ENCODE measurements at places on chromosomes 4 and X.
A peak's percentile ranks its signal among the peaks of the same experiment; 100 is the strongest.

GRCh38 chr4:171954650-171955049 is 141.4 kb downstream of the GALNTL6 start:
- DNase-seq = no peak

DNA sequence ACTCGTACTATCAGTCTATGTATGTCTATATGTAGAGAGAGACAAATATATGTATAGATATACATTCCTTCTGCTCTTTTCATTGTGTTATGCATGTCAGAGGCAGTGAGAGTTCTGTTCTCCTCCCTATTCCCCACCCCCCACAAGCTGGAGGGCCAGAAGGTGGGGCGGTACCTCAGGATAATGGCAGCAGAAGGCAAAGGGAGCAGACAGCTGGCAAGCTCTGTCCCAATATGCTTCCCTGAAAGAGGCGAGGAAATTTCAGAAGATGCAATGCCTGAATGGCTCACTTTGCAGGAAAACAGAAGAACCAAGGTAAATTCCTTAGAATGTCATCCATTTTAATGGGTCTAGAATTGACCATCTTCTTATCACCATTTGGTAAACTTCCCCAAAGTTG is 114.4 kb downstream of the NAA11 start:
- DNase-seq = no peak

DNA sequence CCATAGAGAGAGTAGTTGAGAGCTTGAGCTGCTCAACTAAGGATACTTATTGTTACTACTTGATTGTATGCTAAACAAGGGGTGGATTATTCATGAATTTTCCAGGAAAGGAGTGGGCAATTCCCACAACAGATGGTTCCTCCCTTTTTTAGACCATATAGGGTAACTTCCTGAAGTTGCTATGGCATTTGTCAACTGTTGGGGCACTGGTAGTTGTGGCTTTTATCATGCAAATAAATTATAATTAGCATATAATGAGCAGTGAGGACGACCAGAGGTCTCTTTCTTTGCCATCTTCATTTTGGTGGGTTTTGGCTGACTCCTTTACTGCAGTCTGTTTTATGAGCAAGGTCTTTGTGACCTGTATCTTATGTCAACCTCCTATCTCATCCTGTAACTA is 1403.5 kb upstream of the PABPC4L start:
- no peak for DNase-seq

GRCh38 chr4:102825261-102826091 is 1.9 kb downstream of the UBE2D3 start:
- no peak for DNase-seq

- DNase-seq = no peak
These were observed 172.2 kb downstream of the CCSER1 start for GRCh38 chr4:90299373-90299772.

DNA sequence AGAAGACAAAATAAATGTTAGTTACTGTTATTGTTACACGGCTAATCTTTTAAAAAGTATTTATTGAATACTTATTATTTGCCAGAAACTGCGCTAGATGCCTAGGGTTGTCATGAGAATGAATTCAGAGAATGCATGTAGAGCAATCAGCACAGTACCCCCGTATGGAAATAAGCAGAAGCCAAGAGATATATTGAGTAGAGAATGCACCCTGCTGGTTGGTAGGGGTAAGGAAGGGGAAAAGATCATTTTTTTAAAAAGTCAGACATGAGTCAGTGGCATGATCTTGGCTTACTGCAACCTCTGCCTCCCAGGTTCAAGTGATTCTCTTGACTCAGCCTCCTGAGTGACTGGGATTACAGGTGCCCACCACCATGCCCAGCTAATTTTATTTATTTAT is 13.1 kb upstream of the DRP2 start:
- DNase-seq = no peak

DNA sequence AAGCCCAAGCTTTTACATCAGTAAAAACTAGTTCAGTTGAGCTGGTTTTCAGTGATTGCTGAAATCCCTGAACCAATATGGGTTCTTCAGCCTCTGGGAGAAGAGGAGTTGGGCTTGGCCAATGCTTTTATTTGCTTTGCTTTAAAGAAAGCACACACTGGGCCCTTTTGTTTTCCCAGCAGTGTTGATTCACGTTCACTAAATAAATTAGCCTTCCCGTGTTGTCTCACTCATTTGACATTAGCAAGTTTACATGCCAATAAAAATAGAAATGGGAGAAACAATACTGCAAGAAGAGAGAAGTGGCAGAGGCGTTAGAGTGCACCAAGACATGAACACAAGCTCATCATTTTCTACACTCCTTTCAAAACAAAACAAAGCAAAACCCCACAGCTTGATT is 136.2 kb downstream of the SHROOM3 start:
- DNase-seq = no peak

- DNase-seq = no peak
These were observed 1.8 kb downstream of the AVPR2 start for GRCh38 chrX:153906126-153906917.

GRCh38 chr4:183471946-183472708 is 27.7 kb downstream of the CDKN2AIP start:
- peak; percentile 73 for DNase-seq

DNA sequence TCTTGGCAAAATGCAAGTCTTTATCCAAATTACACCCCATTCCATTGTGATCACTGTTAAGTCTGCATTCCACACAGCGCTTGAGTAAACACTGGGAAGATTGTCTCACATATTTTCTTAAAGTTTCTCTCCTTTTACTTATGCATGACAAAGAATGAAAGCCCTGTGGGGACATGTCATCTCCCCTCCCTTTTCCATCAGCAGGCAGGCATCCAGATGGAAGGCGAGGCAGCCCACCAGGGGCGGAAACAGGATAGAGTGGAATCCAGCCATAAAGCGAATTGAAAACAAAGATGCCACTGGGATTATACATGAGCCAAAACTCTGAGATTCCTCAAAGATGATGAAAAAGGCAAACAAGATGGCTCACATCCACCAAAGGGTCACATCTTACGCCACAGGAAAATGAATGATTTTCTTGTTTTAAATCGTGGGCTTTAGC is 78.2 kb downstream of the AFAP1 start:
- no peak for DNase-seq

DNA sequence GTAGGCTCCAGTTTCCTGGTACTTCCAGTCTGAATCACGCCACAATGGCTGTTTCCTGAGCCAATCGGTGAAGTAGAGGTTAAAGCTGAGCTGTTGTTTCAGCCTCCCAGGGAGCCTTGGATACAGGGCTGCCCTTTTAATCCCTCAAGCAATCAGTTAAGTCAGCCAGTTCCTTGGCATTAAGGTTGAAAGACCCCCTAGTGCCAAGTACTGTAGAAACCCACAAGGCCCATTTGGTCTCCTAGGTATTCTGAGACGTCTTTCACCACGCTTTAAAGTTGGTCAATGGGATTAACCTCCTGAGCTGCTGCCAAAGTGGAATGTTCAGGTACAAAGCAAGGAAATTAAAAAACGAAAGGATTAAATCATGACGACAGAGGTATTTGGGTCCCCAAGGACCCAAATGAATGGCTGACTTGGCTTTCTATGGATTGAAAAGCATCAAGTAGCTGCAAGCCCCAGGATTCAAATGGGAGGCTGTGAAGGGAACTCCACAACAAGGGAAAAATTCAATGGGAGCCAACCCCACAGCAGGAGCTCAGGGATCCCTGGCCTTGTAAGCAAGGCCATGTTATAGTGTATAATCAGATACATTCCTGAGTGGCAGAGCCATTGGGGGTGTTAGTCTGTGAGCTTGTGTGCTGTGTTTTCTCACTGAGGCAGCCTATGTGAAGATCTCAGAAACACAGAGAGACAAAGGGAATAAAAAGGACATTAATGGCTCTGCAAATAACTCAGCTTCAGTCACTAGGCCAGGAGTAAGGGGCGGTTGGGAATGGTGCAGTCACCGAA is 86.0 kb downstream of the ATG4A start:
- no peak for DNase-seq

DNA sequence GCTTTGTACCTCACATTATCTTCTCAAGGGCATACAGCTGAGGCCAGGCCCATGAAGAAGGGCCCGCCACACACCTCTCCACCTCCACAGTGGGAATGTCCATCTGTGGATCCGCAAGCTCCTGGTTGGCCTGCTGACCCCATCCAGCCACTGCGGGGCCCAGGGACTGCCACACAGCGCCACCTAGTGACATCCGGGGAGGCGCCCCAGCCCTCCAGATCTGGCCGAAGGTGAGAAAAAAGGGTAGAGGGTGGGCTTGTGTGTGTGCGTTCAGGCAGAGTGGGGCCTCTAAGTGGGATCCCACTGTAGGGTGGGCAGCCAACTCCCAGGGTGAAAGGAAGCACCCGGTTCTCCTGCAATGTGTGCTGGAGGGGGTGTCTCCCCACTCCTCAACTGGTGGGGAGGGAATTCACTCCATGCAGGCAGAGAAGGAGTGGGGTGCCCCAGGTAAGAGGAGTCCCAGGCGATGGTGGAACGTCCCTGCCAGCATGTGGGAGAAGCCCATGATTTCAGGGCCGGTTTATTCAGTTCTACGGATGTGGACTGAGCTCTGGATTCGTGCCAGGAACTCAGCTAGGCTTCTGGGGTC is 117.3 kb downstream of the ENPP6 start:
- no peak for DNase-seq

GRCh38 chr4:84151574-84151973 is 347.5 kb downstream of the NKX6-1 start:
- no peak for DNase-seq

DNA sequence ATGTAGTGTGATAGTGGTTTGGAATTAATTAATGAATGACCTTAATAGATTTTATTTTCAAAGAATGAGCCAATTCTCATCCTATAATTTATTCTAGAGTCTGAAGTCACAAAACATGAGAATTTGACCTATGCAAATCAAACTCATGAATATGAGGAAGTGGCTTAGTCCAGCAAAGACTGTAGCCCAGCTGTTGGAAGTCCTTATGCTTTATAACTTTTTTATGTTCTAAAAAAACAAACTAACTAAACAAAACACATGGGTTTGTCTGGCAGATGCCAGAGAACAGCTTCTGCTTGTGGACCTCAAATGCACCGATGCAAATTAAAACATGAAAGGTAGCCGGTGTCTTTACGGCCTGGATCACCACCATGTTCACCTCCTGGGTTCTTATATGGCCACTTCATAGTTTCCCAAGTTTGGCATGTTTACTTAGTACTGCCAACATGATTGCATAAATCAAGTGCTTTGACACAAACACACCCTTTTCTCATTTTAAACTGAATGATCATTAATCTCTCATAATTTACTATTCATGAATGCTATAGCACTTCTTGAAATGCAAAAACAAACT is 277.4 kb downstream of the PAPSS1 start:
- no peak for DNase-seq

DNA sequence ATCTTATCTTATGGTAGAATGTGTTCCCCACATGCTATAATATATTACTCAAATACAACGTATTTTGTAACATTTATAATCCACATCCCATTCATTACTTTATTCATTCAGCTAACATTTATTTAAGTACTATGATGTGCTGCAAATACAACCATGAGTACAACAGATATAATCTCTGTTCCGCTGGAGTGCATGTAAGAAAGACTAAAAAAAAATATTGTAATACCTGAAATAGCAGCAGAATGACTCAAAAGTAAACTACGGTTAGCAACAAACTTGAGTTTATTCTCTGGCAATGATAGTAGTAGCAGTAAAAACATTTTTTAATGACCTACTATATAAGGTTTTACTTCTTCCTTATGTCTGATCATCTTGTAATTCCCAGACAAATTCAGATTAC is 1776.3 kb downstream of the STIM2 start:
- DNase-seq = no peak

DNA sequence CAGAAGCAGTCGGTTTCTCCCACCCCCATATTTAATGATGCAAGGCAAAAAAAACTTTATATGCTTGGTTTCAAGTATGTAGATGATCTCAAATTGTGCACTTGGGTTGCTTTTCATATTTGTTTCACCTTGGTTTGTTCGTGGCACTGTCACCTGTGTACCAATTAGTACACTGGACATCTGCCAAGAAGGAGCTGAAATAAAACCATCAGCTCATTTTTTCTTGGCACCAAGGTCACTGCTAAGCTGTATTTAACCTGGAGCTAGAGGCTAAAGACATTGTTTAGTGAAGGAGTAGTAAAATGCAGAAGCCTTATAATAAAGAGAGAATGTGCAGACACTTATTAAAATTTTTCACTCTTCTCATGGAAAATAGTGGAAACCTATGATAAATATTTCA is 430.8 kb downstream of the ARHGAP24 start:
- no peak for DNase-seq

GRCh38 chr4:62952366-62952765 is 1456.9 kb downstream of the TECRL start:
- DNase-seq = no peak

DNA sequence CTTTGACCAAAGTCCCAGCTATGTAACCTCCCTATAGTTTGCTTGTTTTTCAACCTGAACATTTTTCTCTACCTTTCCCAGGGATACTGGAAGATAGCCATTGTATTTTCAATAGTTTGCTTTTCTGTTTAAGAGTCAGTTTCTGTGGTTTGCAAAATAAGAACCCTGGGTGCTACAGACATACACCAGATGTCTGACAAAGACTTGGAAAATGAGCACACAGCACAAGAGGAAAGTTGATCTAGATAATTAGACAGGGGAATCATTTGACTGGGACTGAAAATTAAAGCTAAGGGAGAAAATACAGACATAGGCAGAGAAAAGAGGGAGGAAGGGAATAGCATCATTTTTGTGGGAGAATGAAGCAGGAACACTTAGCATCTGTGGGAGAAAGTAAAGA is 218.3 kb upstream of the CNKSR2 start:
- DNase-seq = no peak

GRCh38 chr4:114149-114548 is 10.2 kb upstream of the ZNF718 start:
- no peak for DNase-seq

- no peak for DNase-seq
These were observed 640.6 kb downstream of the RPA4 start for GRCh38 chrX:97524340-97524739.

- DNase-seq = peak; percentile 99
These were observed at the start of gene PPM1K for GRCh38 chr4:88284439-88285234. Gene PPM1K, minus strand, starts transcription at chr4:88284561. Its CDS starts 5,978 bp downstream, at chr4:88278583.

DNA sequence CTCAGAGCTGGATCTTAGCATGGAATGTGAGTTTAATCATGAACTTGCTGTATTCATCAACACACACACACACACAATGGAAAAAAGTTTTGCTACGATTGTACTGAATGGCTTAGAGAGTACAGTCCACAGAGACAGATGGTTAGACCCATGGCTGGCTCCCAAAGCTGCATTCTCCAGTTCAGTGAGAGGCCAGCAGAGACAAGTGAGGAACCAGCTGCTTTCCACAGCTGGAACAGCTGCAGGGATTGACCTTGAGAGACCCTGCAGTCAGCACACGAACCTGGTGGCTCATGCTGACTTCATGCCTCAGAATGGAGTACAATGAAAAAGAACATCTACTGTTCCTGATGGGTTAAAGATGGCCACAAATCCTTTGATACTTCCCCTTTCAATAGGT is 94.5 kb downstream of the DHX15 start:
- DNase-seq = no peak

GRCh38 chr4:11910812-11911211 is 482.1 kb upstream of the HS3ST1 start:
- DNase-seq = no peak

GRCh38 chr4:79603681-79604080 is 195.7 kb upstream of the GK2 start:
- no peak for DNase-seq

GRCh38 chrX:1491851-1492349 is 39.2 kb upstream of the ASMTL start:
- no peak for DNase-seq
